Nephron progenitor cell (in vitro differentiated cells): ENCODE measurements at places on chromosomes 6 and 20.

- no peak for DNase-seq
Observed at GRCh38 chr20:8424010-8424409, 291.9 kb downstream of the PLCB1 start.

DNA sequence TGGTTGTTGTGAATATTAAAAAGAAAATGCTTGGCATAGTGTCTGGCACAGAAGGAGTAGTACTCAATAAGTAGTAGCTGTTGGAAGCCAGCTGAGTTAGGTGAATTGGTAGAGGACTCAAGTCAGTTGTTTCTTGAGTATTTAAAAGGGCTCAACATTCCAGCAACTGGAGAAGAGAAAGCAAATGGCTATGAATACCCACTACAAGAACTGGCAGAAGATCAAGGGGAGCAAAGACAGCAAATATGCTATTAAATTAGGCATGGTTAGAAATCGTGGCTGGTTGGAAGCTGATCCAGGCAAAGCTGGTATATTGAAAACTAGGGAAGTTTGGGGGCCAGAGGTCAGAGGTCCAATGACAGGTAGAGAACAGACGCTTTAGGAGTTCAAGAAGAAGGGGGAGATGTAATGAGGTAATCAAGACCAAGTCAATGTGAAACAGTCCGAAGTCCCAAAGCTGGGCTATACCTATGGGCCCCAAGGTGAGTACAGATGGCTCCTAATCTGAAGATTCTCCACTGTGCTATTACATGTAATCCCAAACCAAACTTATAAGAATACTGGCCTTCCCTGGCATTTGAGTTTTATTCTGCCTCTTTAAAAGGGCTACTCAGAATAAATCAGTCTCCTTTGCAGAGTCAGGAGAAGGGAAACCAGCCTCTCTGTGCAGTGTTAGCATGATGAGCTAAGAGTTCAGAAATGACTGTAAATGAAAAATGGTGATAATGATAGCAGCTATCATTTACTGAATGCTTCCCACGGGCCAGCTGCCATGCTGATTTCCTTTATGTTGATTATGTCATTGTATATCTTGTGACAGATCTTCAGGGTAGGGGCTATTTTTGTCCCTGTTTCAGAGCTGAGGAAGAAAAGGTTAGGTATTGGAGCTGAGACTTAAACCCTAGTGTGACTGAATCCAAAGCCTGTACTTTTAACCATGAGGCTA is 122.3 kb downstream of the ANKS1A start:
- no peak for DNase-seq

GRCh38 chr6:70099732-70100131 is 203.2 kb downstream of the COL9A1 start:
- no peak for DNase-seq

DNA sequence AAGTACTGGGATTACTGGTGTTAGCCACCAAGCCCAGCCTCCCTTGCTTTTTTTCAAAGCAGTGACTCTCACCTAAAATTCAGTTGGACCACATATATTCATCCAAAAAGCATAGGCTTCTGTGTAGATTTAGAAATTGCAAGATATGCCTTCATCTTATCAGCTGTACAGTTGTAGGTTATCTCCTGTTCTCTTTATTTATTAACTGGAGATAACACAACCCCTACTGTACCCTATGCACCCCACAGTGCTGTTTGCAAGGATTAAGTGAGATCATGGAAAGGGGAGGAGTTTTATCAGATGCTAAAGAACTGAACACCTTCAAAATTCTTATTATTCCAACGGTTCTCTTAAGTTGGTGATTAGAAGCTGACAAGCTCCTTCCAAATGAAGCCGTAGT is 164.4 kb upstream of the JARID2 start:
- DNase-seq: no peak

GRCh38 chr20:8534368-8535160 is 402.5 kb downstream of the PLCB1 start:
- no peak for DNase-seq

GRCh38 chr6:1057490-1058135 is 254.3 kb upstream of the FOXQ1 start:
- DNase-seq: no peak

DNA sequence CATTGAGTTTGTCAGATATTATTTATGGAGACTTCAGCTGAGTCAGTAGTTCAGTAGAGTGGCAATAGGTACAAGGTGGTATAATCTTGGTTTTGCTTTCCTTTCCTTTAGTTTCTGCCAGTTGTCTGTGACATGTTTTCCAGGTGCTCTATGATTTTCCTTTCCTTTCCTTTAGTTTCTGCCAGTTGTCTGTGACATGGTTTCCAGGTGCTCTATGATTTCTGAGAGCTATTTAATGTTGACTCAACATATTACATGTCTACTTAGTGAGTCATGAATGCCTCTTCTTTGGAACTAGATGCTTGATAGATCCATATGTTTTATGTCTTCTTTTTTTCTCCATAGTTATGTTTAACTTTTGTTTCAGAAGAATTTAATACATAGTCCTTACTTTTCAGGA is 186.4 kb upstream of the DEFB112 start:
- no peak for DNase-seq

GRCh38 chr20:46434597-46434996 is 28.2 kb upstream of the ELMO2 start:
- DNase-seq: no peak

DNA sequence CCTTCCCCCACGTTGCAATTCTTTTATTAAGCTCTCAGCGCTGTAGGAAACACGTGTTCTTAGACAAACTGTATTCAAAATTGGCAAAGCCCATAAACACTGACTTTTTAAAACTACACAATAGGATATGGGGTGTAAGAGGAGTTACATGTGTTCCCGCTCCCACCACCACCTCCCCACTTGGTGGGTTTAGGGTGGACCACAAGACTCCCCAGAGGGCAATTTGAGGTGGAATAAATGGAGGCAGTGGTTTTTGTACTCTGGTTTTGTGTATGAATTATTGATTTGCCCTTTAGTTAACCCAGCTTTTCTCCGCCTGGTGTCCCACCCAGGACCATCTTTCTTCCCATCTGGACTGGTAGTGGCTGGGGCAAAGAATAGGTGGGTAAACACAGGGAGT is 3.7 kb downstream of the UQCC2 start:
- DNase-seq: no peak

DNA sequence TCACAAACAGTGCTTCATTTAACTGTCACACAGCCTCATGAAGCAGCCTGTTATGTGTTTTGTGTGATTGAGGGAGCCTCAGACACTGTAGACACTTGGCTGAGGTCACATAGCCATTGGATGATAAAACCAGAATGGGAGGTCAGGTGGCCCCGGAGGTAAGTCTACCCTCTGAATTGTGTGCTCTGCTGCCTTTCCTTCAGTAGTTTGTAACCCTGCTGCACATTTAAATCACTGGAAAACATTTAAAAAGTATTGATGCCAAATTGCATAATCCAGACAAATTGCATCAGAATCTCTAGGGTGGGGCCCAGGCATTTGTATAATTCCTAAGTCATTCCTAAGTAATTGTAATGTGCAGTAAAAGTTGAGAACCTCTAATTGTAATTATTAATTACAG is 85.2 kb upstream of the ECI2 start:
- DNase-seq: no peak

GRCh38 chr20:52003415-52003814 is 188.2 kb downstream of the ZFP64 start:
- DNase-seq: no peak

DNA sequence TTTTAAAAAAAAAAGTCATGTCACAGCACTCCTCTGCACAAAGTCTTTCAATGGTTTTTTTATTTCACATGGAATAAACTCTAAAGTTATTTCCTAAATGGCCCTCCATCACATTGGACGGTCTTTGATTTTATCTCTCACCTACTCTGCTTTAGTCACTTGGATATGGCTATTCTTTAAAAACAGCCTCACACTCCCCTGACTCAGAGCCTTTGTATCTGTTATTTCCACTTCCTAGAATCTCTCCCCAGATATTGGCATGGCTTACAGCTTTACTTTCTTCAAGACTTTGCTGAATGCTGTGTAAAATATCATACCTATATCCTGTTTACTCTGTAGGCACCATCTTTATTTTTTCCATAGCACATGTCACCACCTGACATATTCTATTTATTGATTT is 194.7 kb upstream of the MCHR2 start:
- no peak for DNase-seq

- no peak for DNase-seq
Observed at GRCh38 chr6:158290659-158291058, 21.6 kb upstream of the TULP4 start.

DNA sequence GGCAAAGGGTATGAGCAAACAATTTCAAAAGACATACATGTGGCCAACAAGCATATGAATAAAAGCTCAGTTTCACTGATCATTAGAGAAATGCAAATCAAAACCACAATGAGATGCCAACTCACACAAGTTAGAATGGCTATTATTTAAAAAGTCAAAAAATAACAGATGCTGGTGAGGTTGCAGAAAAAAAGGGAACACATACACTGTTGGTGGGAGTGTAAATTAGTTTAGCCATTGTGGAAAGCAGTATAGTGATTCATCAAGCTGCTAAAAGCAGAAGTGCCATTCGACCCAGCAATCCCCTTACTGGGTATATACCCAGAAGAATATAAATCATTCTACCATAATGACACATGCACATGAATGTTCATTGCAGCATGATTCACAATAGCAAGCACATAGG is 6.7 kb upstream of the KHDC1L start:
- DNase-seq: no peak

GRCh38 chr6:88636871-88637270 is 326.5 kb downstream of the RNGTT start:
- no peak for DNase-seq

GRCh38 chr20:59789686-59790085 is 143.8 kb downstream of the SYCP2 start:
- no peak for DNase-seq

DNA sequence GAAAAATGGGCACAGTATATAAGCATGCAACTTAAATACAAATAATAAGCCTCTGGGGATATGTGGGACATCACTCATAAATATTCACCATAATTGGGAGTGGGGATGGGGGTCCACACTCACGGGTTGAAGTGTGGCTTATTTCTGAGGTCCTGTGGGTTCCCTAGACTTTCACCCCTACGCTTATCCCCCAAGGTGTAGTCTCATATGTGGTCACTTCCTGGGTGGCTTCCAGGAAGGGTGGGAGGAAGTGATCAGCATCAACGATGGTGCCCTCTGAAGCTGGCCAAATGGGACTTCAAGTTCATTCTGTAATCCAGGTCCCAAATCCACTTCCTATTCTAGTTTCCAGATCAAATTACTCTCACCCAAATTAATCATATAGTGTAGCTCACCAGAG is 59.5 kb downstream of the GNAS start:
- DNase-seq: no peak

DNA sequence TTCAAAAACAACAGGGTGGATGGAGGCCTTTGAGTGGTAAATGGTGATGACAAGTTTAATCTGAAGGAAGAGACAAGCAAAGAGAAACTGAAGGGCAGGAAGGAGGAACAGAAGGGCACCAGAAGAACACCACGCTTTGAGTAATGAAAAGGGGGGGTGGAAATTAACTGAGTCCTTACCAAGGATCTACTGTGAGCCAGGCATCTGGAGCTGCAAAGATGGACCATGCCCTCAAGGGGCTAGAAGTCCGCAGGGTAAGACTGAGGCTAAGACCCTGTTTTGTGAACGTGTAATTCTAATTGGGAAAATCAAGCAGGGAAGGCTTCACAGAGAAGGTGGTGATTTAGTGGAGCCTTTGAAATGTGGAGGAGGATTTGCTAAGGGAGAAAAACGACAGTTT is 1.6 kb downstream of the NDRG3 start:
- no peak for DNase-seq

DNA sequence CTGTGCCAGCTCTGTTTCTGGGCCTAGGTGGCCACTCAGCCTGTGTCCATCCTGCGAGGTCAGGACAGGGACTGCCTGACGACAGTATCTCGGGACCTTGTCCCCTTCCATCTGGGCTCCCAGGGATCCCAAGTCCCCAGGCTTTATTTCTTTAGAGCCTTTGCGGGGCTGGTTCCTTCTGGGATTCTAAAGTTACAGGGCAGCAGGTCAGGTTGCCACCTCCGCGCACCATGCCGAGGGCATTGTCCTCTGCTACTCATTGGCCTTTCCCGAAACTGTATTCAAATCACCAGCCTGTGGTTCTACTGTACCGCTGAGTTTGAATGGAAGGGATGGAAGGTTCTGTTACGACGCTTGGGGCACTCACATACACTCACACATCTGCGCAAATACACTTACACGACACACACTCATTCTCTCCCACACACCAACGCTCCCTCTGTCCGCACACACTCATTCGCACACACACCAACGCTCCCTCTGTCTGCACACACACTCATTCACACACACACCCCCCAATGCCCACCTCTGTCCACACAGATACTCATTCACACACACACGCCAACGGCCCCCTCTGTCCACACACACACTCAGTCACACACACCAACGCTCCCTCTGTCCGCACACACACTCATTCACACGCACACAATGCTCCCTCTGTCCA is 59.8 kb upstream of the THBS2 start:
- no peak for DNase-seq
